ENCODE measurements at places on chromosomes 11 and 22. TPM values are rescaled to one million over a fixed set of nuclear protein-coding genes. Genes with fewer than 3 reads are reported as not detected.

- H3K27ac ChIP-seq: no peak overlapping the region
- H3K4me3 ChIP-seq: no peak overlapping the region
- no peak for DNase-seq
- no peaks in the 10 kb centered on the region for H3K27me3 ChIP-seq
- H3K4me1 ChIP-seq: peaks cover 9% of the 10 kb centered on the region
Observed at GRCh38 chr11:73252577-73253191, 19.5 kb upstream of the P2RY6 start.

The RTN4R gene
- total RNA-seq: 0.93 TPM

- no peaks in the 10 kb centered on the region for H3K4me1 ChIP-seq
- H3K27me3 ChIP-seq: no peaks in the 10 kb centered on the region
- no peak overlapping the region for H3K27ac ChIP-seq
- H3K4me3 ChIP-seq: no peak overlapping the region
Observed at GRCh38 chr22:50030297-50031188, 18.0 kb upstream of the IL17REL start.

DNA sequence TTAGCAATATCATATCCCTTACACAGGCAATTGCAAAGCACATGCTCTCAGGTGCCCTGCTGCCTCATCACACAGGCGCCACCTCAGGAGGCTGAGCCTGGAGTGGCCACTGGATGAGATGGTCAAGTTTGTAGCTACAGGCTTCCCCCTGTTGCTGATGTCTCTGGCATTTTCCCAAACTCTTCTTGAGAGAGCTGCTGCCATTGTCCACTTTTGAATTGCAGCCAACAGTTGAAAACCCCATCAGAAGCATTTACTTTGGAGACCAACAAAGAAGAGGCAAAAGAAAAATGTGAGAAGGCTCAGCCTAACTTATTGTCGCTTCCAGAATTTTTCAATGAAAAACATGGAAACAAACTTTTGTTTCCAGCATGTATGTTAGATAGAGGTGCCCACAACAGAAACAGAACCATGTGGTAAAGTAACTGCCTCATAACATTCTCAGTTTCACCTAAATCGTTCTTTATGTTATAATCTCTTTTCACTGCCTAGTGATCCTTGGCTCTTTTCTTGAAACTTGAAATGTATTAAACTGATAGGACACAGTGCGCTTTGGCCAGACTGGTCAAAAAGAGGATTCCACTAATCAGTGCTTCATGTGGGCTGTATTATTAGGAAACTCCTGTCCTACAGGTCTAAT lies 47.6 kb upstream of the OR8B8 start:
- no peaks in the 10 kb centered on the region for H3K4me1 ChIP-seq
- no peak overlapping the region for H3K27ac ChIP-seq
- no peak overlapping the region for H3K4me3 ChIP-seq
- no peaks in the 10 kb centered on the region for H3K27me3 ChIP-seq
- no peaks in the 10 kb centered on the region for H3K36me3 ChIP-seq
- no peak for DNase-seq

The MOGAT2 gene
- total RNA-seq: 0.27 TPM

The DMC1 gene
- total RNA-seq: 0.33 TPM

GRCh38 chr22:49670456-49671330 lies 157.0 kb downstream of the BRD1 start:
- H3K36me3 ChIP-seq: no peaks in the 10 kb centered on the region
- H3K4me1 ChIP-seq: peaks cover 19% of the 10 kb centered on the region
- no peaks in the 10 kb centered on the region for H3K27me3 ChIP-seq
- H3K27ac ChIP-seq: peak overlapping the region; percentile 42
- peak overlapping the region; percentile 55 for H3K4me3 ChIP-seq
- no peak for DNase-seq

GRCh38 chr11:113992459-113993110 lies 17.7 kb downstream of the HTR3A start:
- DNase-seq: no peak
- H3K4me1 ChIP-seq: no peaks in the 10 kb centered on the region
- H3K4me3 ChIP-seq: no peak overlapping the region
- no peak overlapping the region for H3K27ac ChIP-seq
- no peaks in the 10 kb centered on the region for H3K36me3 ChIP-seq

- no peaks in the 10 kb centered on the region for H3K36me3 ChIP-seq
- H3K4me1 ChIP-seq: peaks cover 33% of the 10 kb centered on the region
- H3K27me3 ChIP-seq: no peaks in the 10 kb centered on the region
- H3K4me3 ChIP-seq: peak within 1 kb of the TSS; percentile 54
Observed at GRCh38 chr11:61679893-61680621, at the start of gene DAGLA. Gene DAGLA (plus strand): TSS chr11:61680391. CDS start chr11:61720156, 39,765 bp downstream.
